ENCODE measurements at places on chromosomes 16 and 17.

GRCh38 chr17:30238387-30239088 is 3.0 kb upstream of the SLC6A4 start:
- no peak for DNase-seq

- no peak for DNase-seq
These were observed 1.6 kb downstream of the CPPED1 start for GRCh38 chr16:12802048-12802447.

- DNase-seq = no peak
These were observed 64.9 kb downstream of the CDYL2 start for GRCh38 chr16:80739523-80739922.

DNA sequence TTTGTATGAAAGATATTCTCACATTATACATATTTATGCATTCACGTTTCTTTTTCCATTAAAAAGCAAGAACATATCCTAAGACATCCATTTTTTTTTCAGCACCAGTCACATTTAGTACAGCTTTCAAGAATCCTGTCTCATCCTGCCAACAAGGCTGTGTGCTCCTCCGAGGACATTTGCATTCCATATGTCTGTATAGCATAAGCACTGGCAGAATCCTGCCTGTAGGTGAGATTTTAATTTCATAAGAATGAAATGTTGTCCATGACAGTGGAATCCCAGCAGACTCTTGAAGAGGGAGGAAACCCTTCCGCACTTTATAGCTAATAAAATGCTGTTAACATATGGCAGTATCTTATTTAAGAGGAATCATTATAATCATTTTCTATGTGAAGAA is 2.9 kb upstream of the PMP22 start:
- DNase-seq = no peak

- no peak for DNase-seq
These were observed 128.3 kb downstream of the ZNF423 start for GRCh38 chr16:49727611-49728010.
